Stimulated activated CD8-positive, alpha-beta memory T cell treated with anti-CD3 and anti-CD28 coated beads, Interleukin-4, amount 100 ng/mL, for 4 hours (primary cell): ENCODE measurements at places on chromosomes 16 and 17.

- no peak for DNase-seq
These were observed 3.7 kb upstream of the ATP1B2 start for GRCh38 chr17:7647018-7647417.

DNA sequence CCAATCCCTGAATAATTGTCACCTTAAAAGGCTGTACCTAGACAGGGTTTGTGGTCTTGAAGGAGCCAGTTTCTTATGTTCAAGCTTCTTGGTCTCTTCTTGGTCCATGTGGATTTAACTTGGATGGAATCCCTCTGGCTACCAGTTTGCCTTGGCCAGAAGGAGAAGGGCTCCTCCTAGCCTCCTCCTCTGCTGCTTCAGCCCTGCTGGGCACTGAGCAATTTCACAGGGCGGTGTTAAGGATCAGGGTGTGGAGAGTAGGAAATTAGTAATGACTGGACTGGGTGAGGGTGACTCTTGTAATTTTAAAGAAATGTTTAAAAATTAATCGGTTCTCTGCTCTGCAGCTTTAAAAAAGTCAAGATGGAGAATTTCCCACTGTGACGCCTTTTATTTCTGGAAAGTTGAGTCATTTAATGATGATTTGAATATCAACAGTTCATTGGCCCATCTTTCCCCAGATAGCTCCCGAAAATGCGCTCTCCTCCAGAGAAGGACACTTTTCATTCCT lies 96.4 kb downstream of the MSI2 start:
- no peak for DNase-seq

DNA sequence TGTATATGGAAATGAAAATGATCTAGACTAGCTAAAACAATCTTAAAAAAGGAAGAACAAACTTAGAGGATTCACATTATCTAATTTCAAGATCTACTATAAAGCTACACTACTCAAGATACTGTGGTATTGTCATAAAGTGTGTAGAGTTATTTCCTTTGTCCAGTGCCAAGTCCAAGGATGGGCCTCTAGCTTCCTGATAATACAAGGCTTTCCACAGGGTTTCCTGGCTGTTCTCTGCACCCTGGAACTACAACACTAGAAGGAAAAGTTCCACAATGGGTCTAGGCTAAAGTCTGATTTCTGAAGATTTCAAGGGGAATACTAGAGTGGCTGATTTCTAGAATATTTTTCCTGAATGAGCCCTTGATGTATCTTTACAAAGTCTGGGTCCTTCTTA lies 34.2 kb downstream of the TBC1D3B start:
- DNase-seq, result no peak

GRCh38 chr17:14942526-14943190 lies 322.5 kb downstream of the PMP22 start:
- no peak for DNase-seq

DNA sequence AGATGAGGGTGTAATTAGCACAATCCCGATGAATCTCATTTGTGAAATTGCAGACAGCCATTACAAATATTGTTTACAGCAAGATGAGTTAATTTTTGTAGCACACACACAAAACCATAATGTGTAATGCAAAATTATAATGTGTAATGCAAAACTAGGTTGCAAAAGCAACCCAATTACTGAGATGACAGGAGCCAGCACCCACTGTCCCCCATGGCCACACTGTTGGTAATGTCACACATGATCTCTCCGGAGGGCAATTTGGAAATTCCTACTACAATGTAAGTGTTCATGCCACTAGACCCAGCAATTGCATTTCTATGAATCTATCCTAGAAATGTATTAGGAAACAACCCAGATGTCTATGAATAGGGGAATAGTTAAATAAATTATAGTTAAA lies 76.9 kb downstream of the MARF1 start:
- DNase-seq, result no peak

- DNase-seq, result no peak
These were observed 2.3 kb downstream of the MPP3 start for GRCh38 chr17:43830510-43831140.

DNA sequence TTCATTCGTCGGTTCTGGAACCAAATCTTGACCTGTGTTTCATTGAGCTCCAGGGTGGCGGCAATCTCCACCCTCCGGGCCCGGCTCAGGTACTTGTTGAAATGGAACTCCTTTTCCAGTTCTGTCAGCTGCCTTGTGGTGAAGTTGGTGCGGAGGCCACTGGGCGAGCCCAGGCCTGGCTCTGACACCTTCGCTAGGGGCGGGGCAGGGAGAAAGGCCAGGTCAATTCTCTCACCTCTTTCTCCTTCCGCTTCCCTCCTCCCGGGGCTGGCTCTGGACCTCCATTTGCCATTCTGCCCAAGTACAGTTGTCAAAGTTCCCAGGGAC lies 1.2 kb downstream of the HOXB1 start:
- no peak for DNase-seq

- DNase-seq, result no peak
These were observed 10.2 kb upstream of the ETV4 start for GRCh38 chr17:43556292-43556691.

DNA sequence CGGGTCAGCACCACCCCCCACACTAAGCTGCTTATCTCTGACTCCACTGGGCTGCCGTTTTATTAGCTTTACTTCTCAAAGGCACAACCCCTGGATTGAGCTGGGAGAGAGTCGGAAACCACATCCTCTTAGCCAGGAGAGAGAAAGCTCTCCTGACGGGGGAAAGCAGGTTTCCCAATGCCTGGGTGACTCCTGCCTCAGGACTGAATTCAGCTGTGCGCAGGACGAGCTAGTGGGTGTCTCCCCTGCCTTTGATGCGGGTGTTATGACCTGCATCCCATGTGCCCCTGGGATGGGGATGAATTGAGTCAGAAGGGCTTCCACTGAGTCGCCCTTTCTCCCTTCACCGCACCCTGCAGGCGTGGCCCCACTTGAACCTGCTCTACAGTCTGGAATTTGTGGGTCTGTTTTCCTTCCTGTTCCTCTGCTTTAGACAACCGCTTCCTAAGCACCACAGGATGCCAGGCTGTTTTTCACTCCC lies 819.2 kb upstream of the EEF2KMT start:
- no peak for DNase-seq

DNA sequence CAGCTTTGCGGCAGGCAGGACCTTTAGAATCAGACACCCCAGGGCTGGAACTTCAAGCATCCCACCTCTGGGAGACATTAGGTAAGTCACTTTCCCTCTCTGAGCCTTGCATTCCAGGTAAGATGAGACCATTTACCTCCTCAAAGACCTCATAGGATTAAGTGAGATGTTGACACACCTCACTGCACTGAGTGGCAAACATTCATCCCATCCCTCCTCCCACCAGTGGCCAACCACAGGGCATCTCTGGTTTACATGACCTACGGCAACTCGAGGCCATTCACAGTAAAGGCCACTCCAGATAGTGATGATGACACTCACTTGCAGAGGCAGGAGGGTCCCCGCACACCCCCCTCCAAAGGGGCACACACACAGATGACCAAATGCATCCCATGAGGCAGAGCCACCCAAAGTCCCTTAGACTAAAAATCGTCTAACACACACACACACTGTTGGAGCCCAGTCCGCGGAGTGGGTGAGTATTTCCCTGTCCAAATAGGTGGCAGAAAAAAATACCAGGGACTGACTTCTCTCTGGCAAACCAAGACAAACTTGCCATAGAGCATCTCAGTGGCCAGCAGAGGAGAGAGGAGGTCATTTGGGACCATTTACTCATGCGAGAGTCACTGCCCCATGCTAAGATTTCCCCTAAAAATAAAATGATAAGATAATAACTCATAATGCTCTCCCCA lies 454.9 kb downstream of the SOX9 start:
- no peak for DNase-seq

- DNase-seq, result peak; percentile 13
These were observed 468.7 kb upstream of the C16orf82 start for GRCh38 chr16:26598061-26598460.

GRCh38 chr17:17161121-17161520 lies 45.0 kb downstream of the PLD6 start:
- no peak for DNase-seq

DNA sequence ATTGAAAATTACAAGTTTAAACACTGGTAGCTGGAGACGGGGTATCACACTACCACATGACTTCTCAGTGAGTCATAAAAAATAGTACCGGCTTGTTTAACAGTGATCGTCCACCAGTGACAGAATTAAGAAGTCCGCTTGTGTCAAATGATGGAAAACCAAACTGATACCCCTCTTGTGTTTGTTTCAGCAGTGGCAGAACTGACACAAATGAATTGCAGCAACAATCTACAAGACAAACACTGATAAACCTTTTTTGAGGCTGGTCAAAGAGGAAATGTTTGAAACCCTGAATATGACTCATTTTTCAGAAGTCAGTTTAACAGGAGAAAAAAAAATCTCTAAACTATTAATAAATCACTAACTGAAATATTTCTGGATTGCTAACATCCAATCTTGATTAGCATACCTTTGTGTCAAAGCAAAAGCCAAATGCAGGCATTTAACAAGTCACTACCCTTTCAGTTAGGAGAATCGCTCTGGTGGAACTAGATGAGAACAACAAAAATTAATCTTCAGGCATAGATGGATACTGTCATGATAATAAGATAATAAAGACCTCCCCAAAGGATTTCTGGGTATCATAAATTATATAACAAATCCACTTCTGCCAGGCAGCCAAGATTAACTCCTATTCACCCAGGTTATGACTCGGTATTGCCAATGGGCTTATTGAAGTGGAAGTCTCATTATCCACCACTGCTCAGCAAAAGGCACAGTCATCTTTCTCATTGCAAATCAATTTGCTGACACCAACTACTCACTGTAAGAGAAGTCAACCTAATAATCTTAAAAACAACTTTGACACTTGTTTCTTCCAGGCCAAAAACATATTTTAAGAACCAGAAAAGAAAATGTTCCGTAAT lies 20.8 kb downstream of the DCUN1D3 start:
- DNase-seq, result no peak

DNA sequence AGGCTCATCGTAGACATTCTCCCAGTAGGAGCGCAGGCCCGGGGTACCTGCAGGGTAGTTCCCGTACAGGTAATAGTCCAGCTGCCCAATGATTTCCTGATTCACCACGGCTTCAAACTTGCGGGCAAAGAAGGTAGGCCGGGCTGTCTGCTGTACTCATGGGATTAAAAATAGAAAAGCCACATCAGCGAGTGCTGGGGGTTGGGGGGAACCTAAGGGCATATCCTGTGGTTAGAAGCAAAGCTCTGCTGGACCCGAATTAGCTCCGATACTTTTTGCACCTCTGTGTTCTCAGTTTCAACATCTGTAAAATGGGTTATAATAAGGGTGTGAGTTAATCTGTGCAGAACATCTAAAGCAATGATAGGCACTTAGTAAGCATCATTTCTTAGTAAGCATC lies 336.2 kb downstream of the XYLT1 start:
- DNase-seq, result no peak

DNA sequence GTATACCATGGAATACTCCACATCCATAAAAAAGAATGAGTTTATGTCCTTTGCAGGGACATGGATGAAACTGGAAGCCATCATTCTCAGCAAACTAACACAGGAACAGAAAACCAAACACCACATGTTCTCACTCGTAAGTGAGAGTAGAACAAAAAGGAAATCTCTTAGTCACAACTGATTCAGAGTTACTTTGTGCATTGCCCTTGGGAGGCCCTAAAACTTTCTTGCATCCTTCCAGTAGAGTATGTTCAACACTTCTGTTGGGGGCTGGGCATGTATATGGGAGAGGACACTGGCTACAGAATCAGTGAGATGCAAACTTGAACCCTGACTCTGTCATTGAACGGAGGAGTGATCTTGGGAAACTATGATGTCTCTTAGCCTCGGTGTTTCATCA lies 147.4 kb upstream of the IRX5 start:
- DNase-seq, result no peak

DNA sequence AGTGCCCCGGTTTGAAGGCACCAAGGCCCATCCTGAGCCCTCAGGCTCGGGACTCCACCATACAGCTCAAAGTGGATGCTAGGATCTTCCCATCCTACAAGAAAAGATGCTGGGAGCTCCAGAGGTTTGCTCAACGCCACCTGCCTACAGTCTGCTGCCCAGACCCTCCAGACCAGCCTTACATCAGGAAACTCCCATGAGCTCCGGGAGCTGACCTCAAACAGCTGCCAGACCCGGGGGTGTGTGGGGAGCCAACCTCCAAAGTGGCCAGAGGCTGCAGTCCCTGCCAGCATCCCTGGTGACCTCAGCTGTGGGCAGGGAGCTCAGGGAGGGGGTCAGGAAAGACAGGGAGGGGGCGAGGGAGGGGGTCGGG lies 43.8 kb downstream of the C16orf82 start:
- no peak for DNase-seq

GRCh38 chr16:1182316-1182671 lies 29.4 kb downstream of the CACNA1H start:
- no peak for DNase-seq

DNA sequence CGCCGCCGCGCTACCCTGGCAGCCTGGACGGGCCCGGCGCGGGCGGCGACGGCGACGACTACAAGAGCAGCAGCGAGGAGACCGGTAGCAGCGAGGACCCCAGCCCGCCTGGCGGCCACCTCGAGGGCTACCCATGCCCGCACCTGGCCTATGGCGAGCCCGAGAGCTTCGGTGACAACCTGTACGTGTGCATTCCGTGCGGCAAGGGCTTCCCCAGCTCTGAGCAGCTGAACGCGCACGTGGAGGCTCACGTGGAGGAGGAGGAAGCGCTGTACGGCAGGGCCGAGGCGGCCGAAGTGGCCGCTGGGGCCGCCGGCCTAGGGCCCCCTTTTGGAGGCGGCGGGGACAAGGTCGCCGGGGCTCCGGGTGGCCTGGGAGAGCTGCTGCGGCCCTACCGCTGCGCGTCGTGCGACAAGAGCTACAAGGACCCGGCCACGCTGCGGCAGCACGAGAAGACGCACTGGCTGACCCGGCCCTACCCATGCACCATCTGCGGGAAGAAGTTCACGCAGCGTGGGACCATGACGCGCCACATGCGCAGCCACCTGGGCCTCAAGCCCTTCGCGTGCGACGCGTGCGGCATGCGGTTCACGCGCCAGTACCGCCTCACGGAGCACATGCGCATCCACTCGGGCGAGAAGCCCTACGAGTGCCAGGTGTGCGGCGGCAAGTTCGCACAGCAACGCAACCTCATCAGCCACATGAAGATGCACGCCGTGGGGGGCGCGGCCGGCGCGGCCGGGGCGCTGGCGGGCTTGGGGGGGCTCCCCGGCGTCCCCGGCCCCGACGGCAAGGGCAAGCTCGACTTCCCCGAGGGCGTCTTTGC lies 3.1 kb downstream of the HIC1 start:
- DNase-seq, result no peak

- no peak for DNase-seq
These were observed 57.2 kb upstream of the SEC14L1 start for GRCh38 chr17:77083531-77083930.

DNA sequence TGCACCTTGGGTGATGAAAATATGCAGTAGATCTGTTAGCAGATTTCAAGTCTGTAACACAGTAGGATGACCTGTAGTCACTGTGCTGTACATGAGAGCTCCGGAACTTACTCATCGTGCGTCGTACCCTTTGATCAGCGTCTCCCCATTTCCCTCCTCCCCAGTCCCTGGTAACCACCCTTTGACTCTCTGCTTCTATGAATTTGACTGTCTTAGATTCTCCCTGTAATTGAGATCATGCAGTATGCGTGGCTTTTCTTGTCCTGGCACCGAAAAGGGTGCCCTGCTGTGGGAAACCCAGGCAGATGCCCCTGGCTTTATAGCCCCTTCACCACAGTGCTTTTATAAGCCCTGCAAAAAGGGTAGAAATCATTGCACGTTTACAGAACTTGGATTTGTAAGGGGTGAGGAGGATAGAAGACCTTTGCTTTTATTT lies 20.5 kb downstream of the CLEC16A start:
- no peak for DNase-seq
